ENCODE measurements at places on chromosomes 1 and 21. TPM values are rescaled to one million over a fixed set of nuclear protein-coding genes. Genes with fewer than 3 reads are reported as not detected.

COL16A1 gene
- total RNA-seq = not detected

TDRD10 gene
- total RNA-seq = not detected

LDLRAD1 gene
- total RNA-seq = not detected

CLCA4 gene
- total RNA-seq = not detected

PRDM16 gene
- 1.1 TPM for total RNA-seq

QSOX1 gene
- total RNA-seq = 18.5 TPM

FCER1G gene
- total RNA-seq = 3.0 TPM

TTC24 gene
- 2.9 TPM for total RNA-seq

GRCh38 chr1:185155600-185156287, 1.0 kb downstream of the TRMT1L start:
- DNase-seq = peak; percentile 11

DNA sequence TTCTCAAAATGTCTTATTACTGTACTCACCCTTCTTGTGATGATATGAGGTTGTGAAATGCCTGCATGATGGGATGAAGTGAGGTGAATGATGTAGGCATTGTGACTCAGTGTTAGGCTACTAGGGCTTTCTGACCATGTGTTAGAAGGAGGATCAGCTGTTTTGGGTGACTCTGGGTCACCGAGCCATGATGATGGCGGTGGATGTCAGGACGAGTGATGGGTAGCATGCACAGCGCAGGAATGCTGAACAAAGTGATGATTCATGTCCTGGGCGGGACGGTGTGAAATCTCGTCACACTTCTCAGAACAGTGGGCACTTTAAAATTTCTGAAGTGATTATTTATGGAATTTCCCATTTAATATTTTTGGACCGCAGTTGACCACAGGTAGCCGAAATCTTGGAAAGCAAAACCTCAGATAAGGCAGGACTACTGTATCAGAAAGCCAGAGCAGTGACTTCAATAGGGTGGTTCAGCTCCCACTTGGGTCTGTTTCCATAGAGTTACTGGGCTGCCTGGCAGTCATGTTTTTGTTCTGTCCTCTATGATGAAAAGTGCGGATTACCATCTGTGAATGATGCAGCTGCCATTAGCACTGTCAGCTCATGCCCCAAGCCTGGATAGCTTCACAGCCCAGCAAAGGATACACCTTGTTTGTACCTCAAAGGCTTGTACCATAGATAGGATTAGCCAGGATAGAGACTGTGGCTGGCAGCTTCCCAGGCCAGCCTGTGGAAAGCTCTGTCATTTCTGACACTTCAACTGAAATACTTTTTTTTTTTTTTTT, 26.6 kb downstream of the IL6R start:
- DNase-seq = no peak

GRCh38 chr1:96880626-96881025, 159.0 kb downstream of the PTBP2 start:
- DNase-seq = no peak
